Uterus (tissue), 4 donors: ENCODE measurements at places on chromosomes 12 and 14. TPM values are rescaled to one million over a fixed set of nuclear protein-coding genes. Genes with fewer than 3 reads are reported as not detected.

MMP17 gene
- total RNA-seq = 3.7 TPM

GPR135 gene
- 5.9 TPM for total RNA-seq

DEGS2 gene
- total RNA-seq = 1.8 TPM

MAX gene
- total RNA-seq = 39.1 TPM

RPGRIP1 gene
- not detected for total RNA-seq

CLEC2A gene
- total RNA-seq = not detected

CMKLR1 gene
- 8.2 TPM for total RNA-seq

COQ5 gene
- total RNA-seq = 117 TPM

SIX1 gene
- total RNA-seq = not detected

CLEC2B gene
- total RNA-seq = 25.0 TPM

MYO1H gene
- not detected for total RNA-seq

CCDC197 gene
- not detected for total RNA-seq

ARHGAP9 gene
- 1.5 TPM for total RNA-seq

COX8C gene
- total RNA-seq = not detected

SERPINA9 gene
- total RNA-seq = not detected

POC1B gene
- 28.5 TPM for total RNA-seq

DLGAP5 gene
- not detected for total RNA-seq

PPP1R36 gene
- total RNA-seq = 1.2 TPM

CLEC9A gene
- not detected for total RNA-seq

HAL gene
- total RNA-seq = 1.1 TPM

GPX2 gene
- total RNA-seq = not detected

BRMS1L gene
- 1.5 TPM for total RNA-seq
